NCI-H446 treated with DMSO at 0.1 percent for 48 hours (cell line): ENCODE measurements at places on chromosomes 7 and 10.

GRCh38 chr10:111706331-111706730 lies 477.2 kb downstream of the GPAM start:
- DNase-seq = no peak

GRCh38 chr10:117967149-117967650 lies 79.5 kb downstream of the RAB11FIP2 start:
- DNase-seq = no peak

- DNase-seq = no peak
These were observed 129.7 kb downstream of the SAMD9 start for GRCh38 chr7:92988051-92988450.

DNA sequence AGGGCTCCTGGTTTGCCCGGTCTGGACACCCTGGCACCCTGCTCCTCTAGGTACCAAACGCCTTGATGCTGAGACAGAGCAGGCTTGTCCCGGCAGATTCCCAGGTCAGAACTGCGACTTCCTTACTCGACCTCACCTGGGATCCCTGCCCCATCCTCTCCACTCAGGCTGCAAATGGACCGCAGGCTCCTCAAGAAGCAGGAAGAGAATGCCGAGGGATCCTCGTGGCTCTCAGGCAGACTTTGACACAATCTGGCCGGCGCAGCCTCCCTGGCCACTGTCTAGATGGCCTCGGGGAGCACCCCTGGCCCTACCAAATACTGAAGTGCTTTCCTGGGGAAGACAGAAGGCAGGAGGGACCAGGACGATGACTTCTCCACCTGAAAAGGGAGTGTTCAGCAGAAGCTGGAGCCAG lies 421 bp upstream of the NODAL start:
- DNase-seq = no peak

DNA sequence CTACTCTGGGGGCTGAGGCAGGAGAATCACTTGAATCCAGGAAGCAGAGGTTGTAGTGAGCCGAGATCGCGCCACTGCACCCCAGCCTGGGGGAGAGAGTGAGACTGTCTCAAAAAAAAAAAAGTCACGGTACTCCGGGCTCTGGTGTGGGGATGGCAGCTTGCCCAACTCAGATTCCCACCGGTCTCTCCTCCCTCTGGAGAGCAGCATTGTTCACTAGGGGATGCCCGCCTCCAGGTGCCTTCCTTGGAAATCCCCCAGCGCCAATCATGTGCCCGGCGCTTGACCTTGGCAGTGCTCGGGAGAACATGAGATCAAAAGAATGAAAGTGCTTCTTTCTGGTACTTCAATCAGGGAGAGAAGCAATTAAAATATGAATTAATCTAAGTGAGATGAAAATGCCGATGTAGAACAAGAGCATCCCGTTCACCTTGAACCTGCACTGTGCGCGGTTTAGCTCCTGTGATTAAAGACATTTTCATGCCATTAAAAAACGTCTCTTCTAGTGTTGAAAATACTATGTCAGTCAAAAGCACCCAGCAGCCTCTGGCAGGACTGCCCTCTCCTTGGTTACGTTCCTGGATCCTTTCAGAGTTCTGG lies 1127.3 kb upstream of the AUTS2 start:
- DNase-seq = no peak

DNA sequence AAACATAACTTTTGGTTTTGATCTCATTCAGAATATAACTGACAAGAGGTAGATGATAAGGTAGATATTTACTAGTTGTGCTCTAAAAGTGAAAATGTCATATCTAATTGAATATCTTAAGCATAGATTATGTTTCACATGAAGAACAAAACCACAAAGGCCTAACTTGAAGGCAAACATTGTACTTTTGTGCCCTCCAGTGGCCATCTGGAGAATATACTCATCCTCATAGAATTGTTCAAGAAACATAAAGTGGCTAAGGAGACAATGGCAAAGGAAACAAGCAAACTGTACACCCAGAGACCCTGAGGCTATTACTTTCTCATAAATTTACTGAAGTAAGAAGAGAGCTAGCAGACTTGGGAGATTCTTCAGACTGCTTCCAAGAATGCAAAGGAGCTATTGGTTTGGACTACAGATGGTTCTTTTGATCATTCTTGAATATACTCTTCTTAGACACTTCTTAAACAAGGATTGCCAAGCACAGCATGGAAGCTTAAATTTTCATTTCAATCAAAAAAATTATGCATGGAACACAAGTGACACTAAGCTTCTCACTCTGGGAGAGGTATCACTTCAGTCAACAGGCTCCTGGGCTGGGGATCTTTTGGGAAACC lies 98.2 kb upstream of the DKK1 start:
- peak; percentile 12 for DNase-seq

- DNase-seq = no peak
These were observed 62.8 kb downstream of the TACC2 start for GRCh38 chr10:122051609-122052385.

- no peak for DNase-seq
These were observed 16.5 kb downstream of the GATA3 start for GRCh38 chr10:8071006-8071405.

DNA sequence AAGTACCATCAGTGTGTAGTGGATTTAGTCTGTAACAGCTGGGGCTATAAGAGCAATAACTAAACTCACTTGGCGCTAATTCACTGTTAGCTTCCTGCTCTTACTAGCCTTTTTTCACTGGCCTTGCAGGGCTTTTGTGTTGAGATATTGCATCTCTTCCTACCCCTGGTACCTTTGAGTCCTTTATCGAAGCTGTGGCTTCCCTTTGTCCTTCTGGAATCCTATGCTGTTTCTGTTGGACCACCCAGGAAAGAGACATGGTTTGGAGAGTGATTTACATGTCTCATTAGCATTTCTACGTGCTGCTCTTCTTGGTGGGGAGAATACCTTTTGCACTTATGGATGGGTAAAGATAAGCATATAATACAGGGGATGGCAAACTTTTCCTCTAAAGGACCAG lies 103.8 kb downstream of the MLLT10 start:
- DNase-seq = no peak
